Stimulated activated CD4-positive, alpha-beta T cell treated with anti-CD3 and anti-CD28 coated beads, Interleukin-4, amount 100 ng/mL, for 24 hours (primary cell): ENCODE measurements at places on chromosomes 7 and 10.

DNA sequence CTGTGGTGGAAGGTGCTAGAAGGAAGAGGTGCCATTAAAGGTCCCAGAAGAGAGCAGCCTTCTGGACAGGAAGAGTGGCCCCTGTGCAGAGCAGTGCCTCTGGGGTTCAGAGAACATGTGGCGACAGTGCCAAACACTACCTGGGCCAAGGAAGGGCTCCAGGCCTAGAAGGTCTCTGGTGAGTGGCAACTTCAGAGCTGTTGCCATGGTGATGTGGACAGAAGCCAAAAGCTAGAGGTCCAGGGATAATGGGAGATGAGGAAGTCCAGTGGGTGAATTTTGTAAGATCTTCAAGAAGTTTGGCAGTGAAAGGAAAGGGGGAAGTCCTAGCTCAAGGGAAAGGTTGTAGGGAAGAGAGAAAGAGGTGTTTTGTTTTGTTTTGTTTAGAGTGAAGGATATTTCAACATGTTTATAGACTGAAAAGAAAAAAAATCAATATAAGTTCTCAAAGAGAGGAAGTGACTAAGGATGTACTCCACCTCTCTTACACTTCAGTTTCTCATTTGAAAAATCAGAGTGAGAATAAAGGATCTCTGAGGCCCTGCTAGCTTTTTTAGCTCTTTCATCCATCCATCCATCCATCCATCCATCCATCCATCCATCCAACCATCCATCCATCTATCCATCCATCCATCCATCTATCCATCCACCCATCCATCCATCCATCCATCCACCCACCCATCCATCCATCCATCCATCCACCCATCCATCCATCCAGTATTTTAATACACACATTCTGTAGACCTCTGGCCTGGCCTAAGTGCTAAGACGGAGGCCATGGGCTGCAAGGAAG lies 77.1 kb upstream of the DUSP5 start:
- DNase-seq, result no peak

DNA sequence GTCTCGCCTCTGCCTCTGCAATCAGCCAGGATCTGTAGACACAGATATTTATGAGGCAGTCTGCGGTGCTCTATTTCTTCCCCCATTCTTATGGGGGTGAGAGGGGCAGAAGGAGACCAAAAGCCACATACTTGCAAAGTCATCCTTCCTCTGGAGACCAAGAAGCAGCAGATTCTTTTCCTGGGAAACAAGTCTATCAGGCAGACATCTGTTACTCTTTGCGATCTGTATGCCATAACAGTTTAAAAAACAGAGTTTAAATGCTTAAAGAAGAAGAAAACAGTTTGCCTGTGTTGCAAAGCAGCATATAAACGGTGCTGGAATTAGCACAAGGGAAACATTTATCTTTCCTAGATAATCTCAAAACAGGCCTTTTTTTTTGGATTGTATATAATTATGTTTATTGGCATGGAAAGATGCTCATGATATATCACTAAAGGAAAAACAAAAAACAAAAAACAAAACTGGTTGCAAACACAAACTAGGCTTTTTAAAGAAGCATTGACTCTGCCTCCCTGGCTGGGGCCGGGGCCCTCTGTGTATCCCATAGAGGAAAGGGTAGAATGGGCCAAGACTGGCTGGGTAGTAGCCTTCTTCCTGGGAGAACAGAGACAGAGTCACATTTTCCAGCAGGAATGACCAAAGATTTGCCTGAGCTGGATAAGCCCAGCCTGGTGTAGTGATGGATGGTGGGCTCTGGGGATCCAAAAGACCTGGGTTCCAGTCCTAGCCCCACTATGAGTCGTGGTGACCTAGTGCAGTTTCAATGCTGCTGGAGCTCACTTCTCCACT lies 50.4 kb downstream of the RGS10 start:
- no peak for DNase-seq

DNA sequence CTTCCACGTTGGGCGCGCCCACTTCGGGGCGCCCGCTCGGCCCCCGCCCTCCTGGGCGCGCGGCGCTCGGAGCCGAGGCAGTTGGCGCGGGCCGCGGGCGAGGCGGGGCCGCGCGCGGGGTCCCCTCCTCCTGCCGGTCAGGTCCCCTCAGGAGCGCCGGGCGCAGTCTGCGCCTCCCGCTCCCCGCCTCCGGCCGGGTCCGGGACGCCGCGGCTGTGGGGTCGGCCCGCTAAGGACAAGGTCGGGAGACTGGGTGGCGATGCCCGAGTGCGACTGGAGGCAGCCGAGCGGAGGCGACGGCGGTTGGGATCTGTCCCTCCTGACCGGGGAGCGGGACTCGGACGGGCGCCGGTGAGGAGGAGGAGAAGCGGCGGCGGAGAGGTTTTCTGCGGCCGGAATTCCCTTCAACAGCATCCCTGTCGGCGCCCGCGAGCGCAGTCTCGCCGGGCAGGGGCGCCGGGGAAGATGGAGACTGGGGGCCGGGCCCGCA lies at the start of gene ATRNL1:
TSS of gene ATRNL1 (plus strand) at position 80 of the 490 bp plus-strand sequence. CDS start at position 466, 386 bp downstream.
- no peak for DNase-seq

GRCh38 chr7:79778786-79779770 lies 325.6 kb upstream of the MAGI2 start:
- no peak for DNase-seq

DNA sequence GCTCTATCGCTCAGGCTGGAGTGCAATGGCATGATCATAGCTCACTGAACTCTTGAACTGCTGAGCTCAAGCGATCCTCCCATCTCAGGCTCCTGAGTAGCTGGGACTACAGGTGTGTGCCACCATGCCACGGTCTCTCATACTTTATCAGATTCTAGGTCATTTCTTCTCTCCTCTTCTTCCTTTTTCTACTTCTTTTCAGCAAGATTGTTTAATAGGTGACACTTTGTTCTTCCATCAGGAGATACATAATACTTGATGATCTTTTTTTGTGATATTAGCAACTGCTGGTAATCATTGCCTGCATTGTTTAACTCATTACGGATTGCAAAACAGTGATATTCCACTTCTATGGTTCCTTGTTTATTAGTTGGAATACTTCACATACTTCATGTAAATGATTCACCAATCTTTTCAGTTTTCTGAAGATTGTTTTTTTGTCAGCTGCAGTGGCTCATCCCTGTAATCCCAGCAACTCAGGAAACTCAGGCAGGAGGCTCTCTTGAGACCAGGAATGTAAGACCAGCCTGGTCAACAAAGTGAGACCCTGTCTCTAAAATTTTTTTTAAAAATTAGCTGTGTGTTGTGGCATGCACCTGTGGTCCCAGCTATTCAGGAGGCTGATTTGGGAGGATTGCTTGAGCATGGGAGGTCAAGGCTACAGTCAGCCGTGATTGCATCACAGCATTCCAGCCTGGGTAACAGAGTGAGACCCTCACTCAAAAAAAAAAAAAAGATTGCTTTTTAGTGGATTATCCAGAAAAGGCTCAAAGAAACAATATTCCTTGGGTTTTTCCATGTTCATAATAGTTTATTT lies 36.2 kb upstream of the CHST3 start:
- DNase-seq, result no peak

DNA sequence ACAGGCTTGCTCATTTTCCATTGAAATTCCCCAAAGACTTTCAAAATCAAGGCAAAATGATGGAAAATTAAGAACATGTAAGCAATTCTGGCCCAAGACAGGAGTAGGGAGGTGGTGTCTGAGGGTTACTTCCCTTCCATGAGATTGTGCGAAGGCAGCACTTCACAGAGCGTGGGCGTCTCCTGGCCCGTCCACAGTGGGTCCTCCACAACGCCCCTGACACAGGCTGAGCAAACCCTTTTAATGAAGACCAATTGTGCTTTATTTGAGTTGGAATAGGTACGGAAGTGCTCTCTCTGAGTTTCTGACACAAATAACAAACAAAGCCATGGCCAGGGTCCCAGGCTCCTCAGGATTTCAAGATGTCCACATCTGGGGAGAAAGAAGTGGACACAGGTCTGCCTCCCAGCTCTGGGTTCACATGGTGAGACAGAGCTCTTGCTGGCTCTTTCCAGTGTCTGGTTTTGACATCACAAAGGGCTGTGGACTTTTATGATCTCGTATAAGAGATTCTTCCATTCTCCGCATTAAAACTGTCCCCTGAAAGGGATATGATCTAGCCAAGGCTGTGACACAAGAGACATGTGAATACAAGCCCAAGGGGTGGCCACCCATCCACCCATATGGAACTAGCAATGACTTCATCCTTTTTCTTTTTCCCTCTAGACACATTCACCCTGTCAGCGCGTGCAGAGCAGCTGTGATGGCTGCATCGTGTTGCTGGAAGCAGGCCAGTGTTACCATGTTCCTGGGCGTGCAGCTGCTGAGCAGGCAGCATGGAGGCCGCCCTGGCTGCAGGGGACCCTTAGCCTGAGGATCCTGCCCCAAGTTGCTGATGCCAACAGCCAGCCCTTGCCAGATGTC lies 145.6 kb downstream of the ADAM12 start:
- no peak for DNase-seq
